ENCODE measurements at places on chromosomes 1 and 21. TPM values are rescaled to one million over a fixed set of nuclear protein-coding genes. Genes with fewer than 3 reads are reported as not detected.

DNA sequence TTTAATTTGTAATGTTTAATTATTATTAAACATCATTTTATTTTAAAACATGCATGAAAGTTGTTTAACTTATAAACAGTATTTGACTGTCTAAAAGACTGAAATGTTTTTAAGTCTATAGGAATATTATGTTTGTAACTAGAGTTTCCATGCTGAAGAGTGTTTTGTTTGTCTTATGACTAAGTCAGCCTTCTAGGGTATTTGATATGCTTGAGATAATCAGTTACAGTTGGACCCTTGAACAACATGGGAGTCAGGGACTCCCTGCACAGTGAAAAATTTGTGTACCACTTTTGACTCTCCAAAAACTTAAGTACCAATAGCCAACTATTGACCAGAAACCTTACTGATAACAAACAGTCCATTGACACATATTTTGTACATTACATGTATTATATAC lies 45.5 kb upstream of the KANK4 start:
- no peak for DNase-seq
- H3K4me1 ChIP-seq: no peaks in the 10 kb centered on the region
- H3K27ac ChIP-seq: no peak overlapping the region
- H3K4me3 ChIP-seq: no peak overlapping the region
- H3K27me3 ChIP-seq: no peaks in the 10 kb centered on the region
- H3K36me3 ChIP-seq: no peaks in the 10 kb centered on the region

DNA sequence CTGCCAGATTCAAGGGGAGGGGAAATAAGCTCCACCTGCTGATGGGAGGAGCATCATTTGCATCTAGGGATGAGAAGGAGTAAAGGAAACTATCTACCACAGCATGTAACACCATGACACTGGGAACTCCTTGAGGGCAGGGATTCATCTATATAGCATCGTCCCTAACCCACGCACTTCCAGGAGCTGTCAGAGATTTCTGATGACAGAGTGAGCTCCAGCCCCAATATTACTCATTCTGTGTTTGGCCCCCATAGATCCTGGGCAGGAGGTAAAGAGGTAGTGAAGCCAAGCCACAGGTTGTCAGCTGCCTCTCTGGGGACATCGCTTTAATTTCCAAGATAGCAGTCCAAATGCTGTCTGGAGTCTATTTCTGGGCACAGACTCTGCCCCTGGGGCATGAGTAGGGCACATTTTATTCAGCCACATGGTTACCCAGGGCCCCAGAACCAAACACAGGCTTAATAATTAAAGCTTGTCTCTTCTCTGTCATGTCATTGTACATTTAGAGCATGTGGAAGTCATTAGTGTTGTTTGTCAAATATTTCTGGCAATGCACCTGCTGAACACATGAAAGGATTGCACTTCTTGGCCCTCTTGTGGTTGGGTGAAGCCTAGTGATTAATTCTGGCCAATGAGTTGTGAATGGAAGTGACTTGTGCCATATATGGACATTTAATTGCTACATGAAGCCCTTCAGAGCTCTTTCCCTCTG lies 105.9 kb upstream of the POU3F1 start:
- no peak overlapping the region for H3K4me3 ChIP-seq
- no peaks in the 10 kb centered on the region for H3K4me1 ChIP-seq
- no peaks in the 10 kb centered on the region for H3K36me3 ChIP-seq
- H3K27ac ChIP-seq: no peak overlapping the region

DNA sequence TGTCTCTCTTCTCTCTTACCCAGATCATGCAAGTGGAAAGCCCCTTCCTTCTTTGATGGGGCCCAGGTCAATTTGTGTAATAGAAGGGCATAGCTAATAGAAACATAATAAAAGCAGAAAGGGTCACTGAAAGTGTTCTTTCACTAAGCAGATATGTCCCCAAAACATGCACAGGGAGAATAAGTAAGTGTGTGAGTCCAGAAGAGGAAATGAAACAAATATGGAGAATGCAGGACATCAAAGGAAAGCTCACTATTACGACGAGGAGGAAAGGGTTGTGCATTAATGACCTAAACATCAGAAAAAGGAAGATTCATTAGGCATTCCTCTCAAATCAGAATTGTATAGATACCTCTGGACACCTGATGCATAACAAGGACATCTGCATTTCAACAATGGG lies 81.4 kb upstream of the SMYD2 start:
- no peaks in the 10 kb centered on the region for H3K27me3 ChIP-seq
- H3K4me1 ChIP-seq: no peaks in the 10 kb centered on the region
- no peaks in the 10 kb centered on the region for H3K36me3 ChIP-seq
- no peak for DNase-seq
- no peak overlapping the region for H3K27ac ChIP-seq
- no peak overlapping the region for H3K4me3 ChIP-seq

DNA sequence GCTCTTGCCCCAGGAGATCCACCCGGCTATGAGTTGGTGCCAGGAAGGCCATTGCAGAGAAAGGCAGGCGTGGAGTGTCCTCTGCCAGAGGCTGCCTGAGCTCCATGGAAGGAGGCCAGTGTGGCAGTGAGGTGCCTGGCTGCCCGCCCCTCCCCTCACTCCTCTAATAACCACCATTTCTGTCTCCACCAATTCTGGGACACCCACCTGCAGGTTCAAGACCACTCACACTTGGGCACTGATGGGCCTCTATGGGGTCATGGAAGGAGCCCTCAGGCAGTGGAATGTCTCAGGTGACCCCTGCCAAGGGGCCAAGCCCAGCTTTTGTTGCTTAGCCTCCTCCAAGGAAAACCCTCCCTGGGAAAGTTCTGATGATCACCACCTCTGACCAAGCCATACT lies 731.6 kb downstream of the MATN1 start:
- no peaks in the 10 kb centered on the region for H3K27me3 ChIP-seq
- no peak for DNase-seq

DNA sequence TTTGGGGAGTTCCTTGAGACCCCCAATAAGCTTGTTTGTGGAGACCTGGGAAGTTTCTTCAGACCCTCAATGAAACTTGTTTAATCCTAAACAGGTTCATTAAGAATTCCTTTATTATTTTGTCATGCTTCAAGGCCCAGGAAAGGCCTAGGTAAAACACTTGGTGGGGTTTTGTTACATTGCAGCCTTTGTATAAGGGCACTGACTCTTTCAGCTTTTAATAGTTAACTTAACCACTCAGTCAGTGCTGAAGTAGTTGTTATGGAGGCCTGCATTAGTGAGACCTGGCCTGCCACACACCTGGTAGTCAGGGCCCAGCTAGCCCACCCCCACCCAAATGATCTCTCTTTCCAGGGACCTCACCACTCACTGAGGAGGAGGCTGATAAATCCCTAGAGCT lies 103.7 kb downstream of the FCRL5 start:
- no peak overlapping the region for H3K27ac ChIP-seq
- H3K27me3 ChIP-seq: no peaks in the 10 kb centered on the region
- no peaks in the 10 kb centered on the region for H3K4me1 ChIP-seq
- no peak overlapping the region for H3K4me3 ChIP-seq

DNA sequence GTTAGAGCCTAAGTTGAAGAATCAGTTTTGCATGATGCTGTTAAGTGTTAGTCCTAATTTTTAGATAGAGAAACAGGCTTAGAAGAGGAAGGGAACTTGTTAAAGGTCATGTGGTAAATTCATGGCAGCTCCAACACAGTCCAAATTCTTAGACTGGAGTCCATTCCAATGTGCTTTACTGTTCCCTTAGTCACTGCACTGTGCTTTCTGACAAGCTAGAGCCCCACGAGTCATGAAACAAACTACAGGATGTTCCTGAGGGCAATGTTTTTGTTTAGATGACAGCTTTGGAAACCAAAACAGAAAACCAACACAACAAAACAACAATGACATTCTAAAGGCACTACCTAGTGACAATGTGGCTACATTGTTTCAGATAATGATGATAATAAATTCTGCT lies 23.1 kb upstream of the RGS4 start:
- H3K4me1 ChIP-seq: no peaks in the 10 kb centered on the region
- no peaks in the 10 kb centered on the region for H3K36me3 ChIP-seq
- no peak overlapping the region for H3K27ac ChIP-seq
- no peak for DNase-seq
- no peaks in the 10 kb centered on the region for H3K27me3 ChIP-seq
- H3K4me3 ChIP-seq: no peak overlapping the region

GRCh38 chr1:163054181-163054591 lies 15.0 kb upstream of the RGS4 start:
- no peaks in the 10 kb centered on the region for H3K4me1 ChIP-seq
- no peak overlapping the region for H3K4me3 ChIP-seq
- H3K36me3 ChIP-seq: no peaks in the 10 kb centered on the region
- no peak overlapping the region for H3K27ac ChIP-seq
- H3K27me3 ChIP-seq: no peaks in the 10 kb centered on the region
- DNase-seq: no peak

- H3K36me3 ChIP-seq: no peaks in the 10 kb centered on the region
- H3K4me3 ChIP-seq: no peak overlapping the region
- no peak overlapping the region for H3K27ac ChIP-seq
- no peaks in the 10 kb centered on the region for H3K27me3 ChIP-seq
These were observed 58.4 kb downstream of the FHAD1 start for GRCh38 chr1:15305468-15305770.

- H3K27me3 ChIP-seq: no peaks in the 10 kb centered on the region
- no peak for DNase-seq
These were observed 72.3 kb upstream of the PPP2R5A start for GRCh38 chr1:212212906-212213305.

DNA sequence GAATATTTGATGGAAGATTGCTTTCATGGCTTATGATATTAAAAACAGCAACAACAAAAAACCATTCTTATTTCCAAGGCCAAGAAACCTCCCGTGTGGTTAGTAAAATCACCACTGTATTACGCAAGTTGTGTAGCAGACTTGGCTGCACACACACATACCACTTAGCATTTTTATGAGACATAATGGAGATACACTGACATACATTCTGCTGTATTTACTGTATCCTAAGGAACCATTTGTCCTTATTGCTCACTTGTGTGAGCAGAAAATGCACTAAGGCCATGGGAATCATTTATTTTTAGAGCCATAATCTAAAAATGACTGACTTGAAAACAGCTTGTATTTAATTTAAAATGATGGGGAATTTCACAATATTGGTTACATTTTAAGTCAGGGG lies 584 bp upstream of the C1orf141 start:
- no peaks in the 10 kb centered on the region for H3K27me3 ChIP-seq
- no peaks in the 10 kb centered on the region for H3K36me3 ChIP-seq
- no peak overlapping the region for H3K4me3 ChIP-seq

- H3K27ac ChIP-seq: no peak overlapping the region
- no peaks in the 10 kb centered on the region for H3K36me3 ChIP-seq
- no peaks in the 10 kb centered on the region for H3K27me3 ChIP-seq
- no peak overlapping the region for H3K4me3 ChIP-seq
- no peak for DNase-seq
These were observed 55.6 kb upstream of the ACTRT2 start for GRCh38 chr1:2965676-2966075.

GRCh38 chr1:77031106-77031662 lies 163.9 kb downstream of the ST6GALNAC5 start:
- H3K27ac ChIP-seq: no peak overlapping the region
- H3K27me3 ChIP-seq: no peaks in the 10 kb centered on the region
- no peaks in the 10 kb centered on the region for H3K4me1 ChIP-seq

DNA sequence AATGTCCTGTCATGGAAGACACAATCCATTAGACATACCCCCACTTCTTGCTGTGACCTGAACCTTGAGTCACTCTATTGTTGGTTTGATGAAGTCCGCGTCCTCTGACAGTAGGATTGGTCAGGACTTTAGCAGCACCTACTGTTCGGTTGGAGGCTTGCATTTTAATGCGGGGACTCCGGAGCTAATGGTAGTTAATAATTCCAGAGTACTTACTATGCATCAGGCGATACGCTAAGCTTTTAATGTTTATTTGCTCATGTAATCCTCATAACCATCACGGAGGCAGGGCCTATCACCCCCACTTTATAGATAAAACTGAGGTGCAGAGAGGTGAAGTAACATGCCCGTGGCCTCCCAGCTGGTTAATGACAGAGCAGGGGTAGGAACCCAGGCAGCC lies 7.9 kb upstream of the ELF3 start:
- no peak for DNase-seq
- no peaks in the 10 kb centered on the region for H3K27me3 ChIP-seq
- no peaks in the 10 kb centered on the region for H3K4me1 ChIP-seq

DNA sequence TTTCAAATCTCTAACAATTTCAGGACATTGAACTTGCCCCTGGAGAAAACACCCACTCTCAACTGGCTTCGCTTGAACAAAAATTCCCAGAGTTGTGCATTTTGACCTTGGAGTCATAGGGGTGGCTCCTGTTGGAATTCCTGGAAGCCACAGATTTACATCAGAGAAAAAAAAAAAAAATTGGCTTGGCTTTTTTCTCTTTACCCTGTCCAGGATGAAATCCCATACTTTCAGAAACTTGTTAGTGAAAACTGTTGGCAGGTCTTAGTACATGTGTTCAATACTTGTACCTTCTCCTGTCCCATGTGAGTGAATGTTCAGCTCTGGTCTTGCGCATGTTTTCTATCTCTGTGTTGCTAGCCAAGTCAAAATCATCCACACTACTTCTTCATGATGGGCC lies 228.8 kb downstream of the TGFB2 start:
- no peak overlapping the region for H3K4me3 ChIP-seq
- H3K4me1 ChIP-seq: no peaks in the 10 kb centered on the region
- no peak overlapping the region for H3K27ac ChIP-seq

The FCGR3B gene
- total RNA-seq: not detected

The CNIH4 gene
- 41.7 TPM for total RNA-seq

The OXCT2 gene
- 5.0 TPM for total RNA-seq

The AADACL4 gene
- total RNA-seq: not detected

The LIN28A gene
- total RNA-seq: not detected

The KRTAP10-3 gene
- total RNA-seq: not detected

The PDZK1IP1 gene
- total RNA-seq: 153 TPM

The CLCA2 gene
- total RNA-seq: 5.0 TPM

The LPAR3 gene
- total RNA-seq: not detected

The DDI2 gene
- 71.0 TPM for total RNA-seq

The PRPF38B gene
- 43.6 TPM for total RNA-seq

The SLC16A4 gene
- total RNA-seq: 26.1 TPM

The KTI12 gene
- not detected for total RNA-seq

The ABCD3 gene
- 66.0 TPM for total RNA-seq

The CELF3 gene
- total RNA-seq: 5.8 TPM

Data from Peyer's patch (tissue), 4 donors.